ENCODE measurements at places on chromosomes 6 and 20.

GRCh38 chr20:25484911-25485511, 77.5 kb downstream of the GINS1 start:
- DNase-seq: no peak

GRCh38 chr20:24199501-24199900, 210.9 kb upstream of the GGTLC1 start:
- no peak for DNase-seq

DNA sequence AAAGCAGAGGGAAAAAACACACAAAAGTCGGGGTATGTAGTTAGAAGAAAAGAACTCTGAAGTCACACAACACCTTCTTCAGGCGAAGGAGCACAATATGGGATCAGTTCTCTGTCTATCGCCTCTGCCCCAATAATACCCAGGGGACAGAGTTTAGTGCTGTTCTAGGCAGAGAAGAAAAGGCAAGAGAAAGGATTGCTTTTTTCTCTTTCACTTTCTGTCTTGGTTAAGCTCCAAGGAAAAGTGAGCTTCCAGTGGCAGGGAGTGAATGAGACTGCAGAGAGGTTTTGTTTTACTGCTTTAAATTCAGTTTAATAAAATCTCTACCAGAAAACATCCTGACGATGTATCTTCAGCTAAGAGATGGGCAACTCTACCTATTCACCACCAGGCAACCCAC, 86.6 kb upstream of the STXBP5 start:
- no peak for DNase-seq

DNA sequence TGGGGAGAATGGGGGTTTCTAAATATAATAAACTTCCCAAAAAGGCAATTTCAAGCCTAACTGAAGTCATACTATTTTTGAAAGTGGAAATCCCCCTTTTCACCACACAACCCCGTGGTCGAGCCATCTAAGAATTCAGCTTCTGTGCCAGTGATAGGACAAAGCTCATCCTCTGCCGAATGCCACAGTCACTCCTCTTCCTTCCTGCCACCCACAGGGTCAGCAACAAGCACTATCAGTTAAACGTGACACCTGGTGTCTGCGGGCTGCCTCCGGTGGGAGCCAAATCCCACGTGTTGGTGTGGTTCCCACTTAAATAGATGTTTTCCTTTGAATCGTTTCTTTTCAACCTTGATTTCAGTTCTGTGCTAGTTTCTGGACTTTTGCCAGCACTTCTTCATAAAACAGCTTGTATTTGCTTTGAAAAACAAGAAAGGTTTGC, 60.7 kb downstream of the TNFAIP3 start:
- no peak for DNase-seq

DNA sequence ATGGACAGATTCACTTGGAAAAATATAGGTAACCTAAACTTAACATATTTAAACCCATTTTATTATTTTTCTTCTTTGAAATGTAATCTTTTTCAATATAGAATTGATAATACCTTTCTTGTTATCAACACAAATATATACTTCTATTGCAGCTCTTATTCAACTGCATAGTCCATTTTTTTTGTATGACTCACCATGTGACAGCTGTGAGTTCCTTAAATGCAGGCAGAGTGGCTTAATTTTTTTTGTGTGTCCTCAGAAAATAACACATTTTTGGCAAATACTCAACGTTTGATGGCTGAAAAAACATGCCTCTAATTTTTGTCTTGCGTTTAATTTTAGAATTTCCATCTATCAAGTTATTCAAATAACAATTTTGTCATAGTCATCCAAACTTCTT, 454.8 kb downstream of the PHF3 start:
- no peak for DNase-seq

DNA sequence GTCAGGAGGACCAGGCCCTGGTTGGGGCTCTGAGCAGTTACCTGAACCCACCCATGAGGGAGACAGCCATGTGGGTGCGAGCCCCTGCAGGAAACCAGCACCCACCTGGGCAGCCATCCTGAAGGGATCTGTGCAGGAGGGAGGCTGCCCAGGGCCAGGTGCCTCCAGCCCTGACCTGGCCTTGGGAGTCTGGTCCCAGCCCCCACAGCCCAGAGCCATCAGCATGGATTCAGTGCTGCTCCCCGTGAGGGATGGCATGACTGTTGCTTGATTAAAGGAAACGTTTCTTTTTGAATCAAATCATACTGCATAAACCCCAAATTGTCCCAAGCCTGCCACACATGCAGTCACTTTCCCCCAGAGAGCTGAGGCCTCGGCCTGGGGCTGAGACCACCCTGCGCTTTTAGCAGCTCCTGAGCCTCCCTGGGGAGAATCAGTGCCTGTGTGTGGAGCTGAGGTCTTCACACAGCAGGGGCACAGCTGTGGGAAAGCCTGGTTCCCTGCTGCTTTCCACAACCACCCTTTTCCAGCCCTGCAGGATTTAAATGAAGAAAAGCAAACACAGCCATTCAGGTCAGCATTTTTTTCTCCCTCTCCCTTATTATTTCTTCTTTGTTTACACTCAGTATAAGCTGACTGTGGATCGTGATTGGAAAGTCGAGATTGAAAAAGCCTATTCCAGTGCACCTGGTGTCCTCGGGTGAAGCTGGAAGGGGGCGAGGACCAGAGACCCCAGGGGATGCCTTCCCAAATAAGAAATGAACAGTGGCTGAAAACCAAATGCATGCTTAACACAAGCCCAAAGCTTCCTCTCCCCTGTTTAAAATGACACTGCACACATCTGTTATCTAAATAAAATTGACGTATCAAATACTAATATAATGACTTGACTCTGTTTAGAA, 283.9 kb downstream of the SMOC2 start:
- DNase-seq: no peak

- DNase-seq: no peak
Observed at GRCh38 chr6:14945461-14946185, 300.2 kb upstream of the JARID2 start.

DNA sequence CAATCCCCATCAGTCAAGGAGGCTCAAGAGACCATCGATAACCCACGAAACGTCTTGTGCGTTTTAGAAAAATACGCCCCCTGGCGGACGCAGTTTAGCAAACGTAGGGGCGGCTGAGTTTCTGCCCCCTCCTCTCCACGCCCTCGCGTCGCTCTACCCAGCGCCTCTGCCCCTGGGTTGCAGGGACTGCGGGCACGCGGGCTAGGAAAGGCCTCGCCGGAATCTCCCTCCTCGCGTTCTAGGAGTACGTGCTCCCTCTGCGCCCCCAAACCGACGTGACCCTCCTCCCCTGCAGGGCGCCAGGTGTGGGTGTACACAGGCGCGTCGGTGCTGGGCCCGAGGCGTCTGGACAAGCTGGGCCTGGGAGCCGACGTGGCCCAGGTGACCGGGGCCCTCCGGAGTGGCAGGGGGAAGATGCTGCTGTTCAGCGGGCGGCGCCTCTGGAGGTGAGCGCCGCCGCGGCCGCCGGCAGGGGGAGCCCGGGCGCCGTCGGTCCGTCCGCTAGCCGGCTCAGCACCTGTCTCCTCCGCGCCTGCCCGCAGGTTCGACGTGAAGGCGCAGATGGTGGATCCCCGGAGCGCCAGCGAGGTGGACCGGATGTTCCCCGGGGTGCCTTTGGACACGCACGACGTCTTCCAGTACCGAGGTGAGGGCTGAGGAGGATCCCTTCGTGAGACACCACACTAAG, 5.3 kb downstream of the MMP9 start:
- peak; percentile 62 for DNase-seq

GRCh38 chr6:18422136-18422535, 35.0 kb downstream of the RNF144B start:
- DNase-seq: no peak

GRCh38 chr6:991192-991591, 298.3 kb upstream of the EXOC2 start:
- no peak for DNase-seq
